HAP-1 (cell line): ENCODE measurements at places on chromosomes 7 and 10.
A peak's percentile ranks its signal among the peaks of the same experiment; 100 is the strongest.

DNA sequence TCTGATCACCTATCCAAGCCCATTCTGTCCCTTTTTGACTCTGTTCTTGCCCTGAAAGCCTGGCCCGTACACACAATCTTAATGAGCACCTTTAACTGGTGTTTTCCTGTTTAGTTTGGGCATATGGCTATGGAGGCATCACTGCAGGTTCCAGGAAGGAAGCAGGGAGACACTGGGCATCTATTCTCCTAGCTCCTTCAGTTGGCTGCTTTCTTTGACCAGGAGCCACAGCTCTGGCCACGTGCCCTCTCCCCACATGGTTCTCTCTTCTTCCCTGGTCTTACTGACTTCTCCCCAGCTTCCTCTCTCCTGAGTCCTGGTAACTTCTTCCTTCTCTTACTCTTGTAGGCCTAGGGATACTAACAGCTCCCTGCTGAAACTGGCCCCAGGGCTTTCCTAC, 144.4 kb downstream of the CREB5 start:
- no peak for DNase-seq

DNA sequence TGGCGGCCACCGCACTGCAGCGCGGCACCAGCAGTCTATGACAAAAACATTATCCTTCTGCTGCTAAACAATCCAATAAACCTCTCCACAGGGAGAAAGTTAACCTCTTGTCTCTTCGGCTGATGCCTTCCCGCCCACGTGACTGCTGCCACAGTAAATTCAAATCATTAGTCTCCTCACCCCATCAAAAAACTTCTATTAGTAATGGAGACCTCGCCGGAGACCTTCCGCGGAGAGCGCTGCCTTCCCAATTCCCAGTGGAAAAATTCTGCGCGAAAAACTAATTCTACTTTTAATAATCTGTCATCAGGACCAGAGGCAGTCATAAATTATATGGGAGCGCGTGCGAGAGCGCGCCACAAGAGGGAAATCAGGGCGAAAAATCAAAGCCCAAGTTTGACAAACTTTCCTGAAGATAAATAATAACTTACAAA, 90.0 kb upstream of the PAX2 start:
- no peak for DNase-seq

GRCh38 chr10:52879091-52879807, 106.7 kb upstream of the MBL2 start:
- no peak for DNase-seq

- no peak for DNase-seq
Observed at GRCh38 chr7:94890216-94890615, 17.2 kb upstream of the PPP1R9A start.

- no peak for DNase-seq
Observed at GRCh38 chr7:138074121-138074520, 2.1 kb upstream of the AKR1D1 start.

DNA sequence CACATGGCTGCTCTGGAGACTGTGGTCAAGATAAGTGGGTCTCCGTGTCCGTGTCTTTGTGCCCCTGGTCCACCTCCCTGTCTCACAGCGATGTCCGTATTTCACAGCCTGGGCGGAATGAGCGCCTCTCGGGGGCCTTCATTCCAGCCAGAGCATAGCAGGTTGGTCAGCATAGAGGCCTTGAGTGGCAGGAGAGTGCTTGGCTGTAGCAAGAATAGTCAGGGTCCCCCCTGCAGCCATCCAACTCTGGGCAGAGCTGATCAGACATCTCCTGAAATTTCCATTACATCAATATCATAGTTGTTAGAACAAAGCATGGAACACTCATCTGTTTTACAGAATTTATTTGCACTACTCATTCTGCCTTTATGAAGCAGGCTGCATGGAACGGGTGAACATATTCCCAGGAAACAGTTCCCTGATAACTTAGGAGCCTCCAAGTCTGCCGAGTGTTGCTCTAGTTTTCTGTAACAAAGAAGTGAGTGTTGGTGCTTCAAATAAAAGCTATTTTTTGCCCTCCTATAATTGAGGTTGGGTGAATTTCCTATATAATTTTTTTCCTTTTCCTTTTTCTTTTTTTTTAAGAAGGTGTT, 255.3 kb downstream of the INHBA start:
- DNase-seq: no peak

DNA sequence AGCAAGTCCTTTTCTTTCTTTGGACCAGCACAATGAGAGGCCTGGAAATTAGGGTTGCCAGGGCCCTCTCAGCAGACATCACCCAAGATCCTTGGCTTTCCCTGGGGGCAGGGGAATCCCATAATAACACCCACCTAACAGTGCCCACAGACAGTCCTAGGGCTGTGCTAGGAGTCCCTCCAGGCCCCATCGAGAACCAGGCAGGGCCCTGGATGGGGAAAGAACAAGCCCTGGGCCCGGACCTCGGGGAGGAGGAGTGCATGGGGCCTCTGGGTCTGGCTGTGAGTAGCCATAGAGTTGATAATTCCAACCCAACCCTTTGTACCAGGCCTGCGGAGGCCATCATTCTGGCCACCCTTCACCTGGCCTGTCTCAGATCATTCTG, 201.2 kb upstream of the ZMIZ1 start:
- DNase-seq: no peak

DNA sequence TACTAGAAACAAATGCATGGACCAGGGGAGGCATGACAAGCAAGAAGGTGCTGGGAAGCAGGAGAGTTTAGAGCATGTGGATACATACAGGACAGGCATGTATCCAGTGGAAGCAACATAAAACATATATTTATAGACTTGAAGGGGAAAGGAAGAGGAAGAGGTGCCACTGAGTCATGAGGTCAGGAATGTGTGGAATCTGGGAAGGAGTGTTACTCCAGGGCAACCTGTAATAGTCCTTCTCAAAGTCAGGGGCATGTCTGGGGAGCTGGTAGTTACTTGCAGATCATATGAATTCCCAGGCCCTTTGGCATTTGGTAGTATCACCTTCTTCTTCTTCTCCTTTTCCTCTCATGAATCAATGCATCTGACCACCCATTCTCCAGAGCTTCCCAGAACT, 246.6 kb downstream of the XPNPEP1 start:
- no peak for DNase-seq

GRCh38 chr7:1557771-1558170, 1.8 kb upstream of the TMEM184A start:
- DNase-seq: no peak

- peak; percentile 90 for DNase-seq
Observed at GRCh38 chr7:91656541-91657482, 223.7 kb downstream of the MTERF1 start.

DNA sequence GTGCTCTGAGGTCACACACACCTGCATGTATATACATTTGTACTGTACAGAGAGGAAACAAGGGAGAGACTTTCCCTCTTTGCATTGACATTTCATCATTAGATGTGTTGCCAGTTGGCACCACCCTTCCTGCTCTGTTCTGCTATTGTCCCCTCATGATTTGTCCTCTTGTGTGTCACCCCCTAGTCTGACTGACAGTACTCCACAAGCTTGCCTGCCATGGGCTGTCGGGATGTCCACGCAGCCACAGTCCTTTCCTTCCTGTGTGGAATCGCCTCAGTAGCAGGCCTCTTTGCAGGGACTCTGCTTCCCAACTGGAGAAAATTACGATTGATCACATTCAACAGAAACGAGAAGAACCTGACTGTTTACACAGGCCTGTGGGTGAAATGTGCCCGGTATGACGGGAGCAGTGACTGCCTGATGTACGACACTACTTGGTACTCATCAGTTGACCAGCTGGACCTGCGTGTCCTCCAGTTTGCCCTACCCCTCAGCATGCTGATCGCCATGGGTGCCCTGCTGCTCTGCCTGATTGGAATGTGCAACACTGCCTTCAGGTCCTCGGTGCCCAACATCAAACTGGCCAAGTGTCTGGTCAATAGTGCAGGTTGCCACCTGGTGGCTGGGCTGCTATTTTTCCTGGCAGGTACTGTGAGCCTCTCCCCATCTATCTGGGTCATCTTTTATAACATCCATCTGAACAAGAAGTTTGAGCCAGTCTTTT, 9.4 kb downstream of the CLDN12 start:
- no peak for DNase-seq

GRCh38 chr10:8054244-8054493, 319 bp upstream of the GATA3 start:
- DNase-seq: no peak

GRCh38 chr10:77409697-77410471, 227.7 kb downstream of the KCNMA1 start:
- no peak for DNase-seq

- DNase-seq: no peak
Observed at GRCh38 chr7:29622335-29623265, 59.0 kb downstream of the PRR15 start.

- DNase-seq: no peak
Observed at GRCh38 chr7:132368246-132368900, 207.9 kb downstream of the PLXNA4 start.
